CD8-positive, alpha-beta memory T cell (primary cell): ENCODE measurements at places on chromosomes 13 and 19. TPM values are rescaled to one million over a fixed set of nuclear protein-coding genes. Genes with fewer than 3 reads are reported as not detected.

WASF3 gene
- total RNA-seq: 0.20 TPM

DNA sequence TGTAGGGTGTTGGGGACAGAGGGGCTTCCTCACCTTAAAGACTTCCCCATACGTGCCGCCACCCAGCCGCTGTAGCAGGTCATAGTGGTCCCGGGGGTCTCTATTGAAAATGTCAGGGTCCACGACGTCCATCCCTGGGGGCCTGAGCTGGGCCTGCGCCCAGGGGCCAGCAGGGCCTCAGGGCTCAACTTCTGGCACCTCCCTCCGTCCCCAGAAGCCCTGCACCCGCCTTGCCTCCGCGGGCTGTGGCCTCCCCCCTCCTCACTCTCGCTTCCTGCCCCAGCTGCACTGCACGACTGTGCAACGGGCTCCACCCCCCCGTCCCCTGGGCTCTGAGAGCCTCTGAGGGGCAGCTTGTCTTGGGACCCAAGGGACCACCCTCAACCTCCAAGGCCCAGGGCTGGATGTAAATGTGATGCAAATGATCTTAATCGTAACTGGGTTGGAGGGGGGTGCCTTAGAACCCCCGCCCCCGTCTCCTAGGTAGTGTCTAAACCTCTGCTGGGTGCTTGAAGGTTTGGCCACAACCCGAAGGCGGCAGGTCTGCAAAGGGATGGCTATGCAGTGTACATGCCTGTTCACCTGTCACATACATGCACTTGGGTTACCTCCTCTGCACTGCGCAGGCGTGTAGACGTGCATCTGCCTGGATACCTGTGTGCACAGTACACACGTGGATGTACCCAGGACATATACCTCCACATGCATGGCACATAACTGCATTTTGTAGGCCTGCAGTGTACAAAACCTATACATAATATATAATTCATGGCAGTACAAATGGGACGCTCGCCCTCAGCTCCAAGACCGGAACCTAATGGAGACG, at the start of gene MAP4K1:
MAP4K1 (minus strand) TSS at position 190 of the 826 bp plus-strand sequence; CDS start at position 132, 58 bp downstream.
- peak within 1 kb of the TSS; percentile 85 for H3K27ac ChIP-seq
- H3K4me1 ChIP-seq: peaks cover 49% of the 10 kb centered on the region
- peaks cover 16% of the 10 kb centered on the region for H3K36me3 ChIP-seq
- no peaks in the 10 kb centered on the region for H3K27me3 ChIP-seq
- peak; percentile 80 for DNase-seq

DNA sequence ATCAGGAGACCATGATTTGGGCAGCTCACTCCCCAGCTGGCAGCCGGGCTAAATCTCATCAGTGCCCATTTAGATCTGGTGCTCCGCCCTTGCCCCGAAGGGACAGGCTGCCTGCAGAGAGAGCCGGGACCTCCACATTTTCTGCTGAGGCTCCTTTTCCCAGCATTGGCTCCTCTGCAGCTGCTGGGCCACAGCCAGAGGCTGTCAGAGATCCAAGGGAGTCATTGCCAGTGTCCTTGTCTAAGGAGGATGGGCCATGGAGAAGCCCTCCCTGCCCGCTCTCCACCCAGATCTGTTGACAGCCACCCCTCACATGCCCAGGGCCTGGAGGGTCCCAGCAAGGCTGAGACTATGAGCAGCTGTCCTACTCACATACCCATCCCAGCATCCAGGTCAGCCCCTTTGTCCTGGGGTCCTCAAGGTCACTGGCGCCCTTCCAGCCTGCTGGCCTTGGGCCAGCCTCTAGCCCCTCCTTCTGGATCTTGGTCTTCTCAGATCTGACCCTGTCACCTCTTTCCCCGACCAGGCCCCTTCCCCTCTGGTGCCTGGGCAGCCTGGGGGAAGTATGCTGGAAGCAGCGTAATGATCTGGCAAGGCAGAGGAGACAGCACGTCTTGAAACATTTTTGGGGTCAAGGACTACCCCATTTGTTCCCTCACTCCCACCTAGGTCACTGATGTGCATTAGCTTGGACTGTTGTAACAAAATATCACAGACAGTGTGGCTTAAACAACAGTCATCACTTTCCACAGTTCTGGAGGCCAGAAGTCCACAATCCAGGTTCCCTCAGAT, 7.9 kb downstream of the PIN1 start:
- no peak for DNase-seq
- no peak overlapping the region for H3K4me3 ChIP-seq
- peaks cover 14% of the 10 kb centered on the region for H3K4me1 ChIP-seq
- H3K36me3 ChIP-seq: peaks cover 64% of the 10 kb centered on the region
- H3K27ac ChIP-seq: no peak overlapping the region
- H3K27me3 ChIP-seq: no peaks in the 10 kb centered on the region

DNA sequence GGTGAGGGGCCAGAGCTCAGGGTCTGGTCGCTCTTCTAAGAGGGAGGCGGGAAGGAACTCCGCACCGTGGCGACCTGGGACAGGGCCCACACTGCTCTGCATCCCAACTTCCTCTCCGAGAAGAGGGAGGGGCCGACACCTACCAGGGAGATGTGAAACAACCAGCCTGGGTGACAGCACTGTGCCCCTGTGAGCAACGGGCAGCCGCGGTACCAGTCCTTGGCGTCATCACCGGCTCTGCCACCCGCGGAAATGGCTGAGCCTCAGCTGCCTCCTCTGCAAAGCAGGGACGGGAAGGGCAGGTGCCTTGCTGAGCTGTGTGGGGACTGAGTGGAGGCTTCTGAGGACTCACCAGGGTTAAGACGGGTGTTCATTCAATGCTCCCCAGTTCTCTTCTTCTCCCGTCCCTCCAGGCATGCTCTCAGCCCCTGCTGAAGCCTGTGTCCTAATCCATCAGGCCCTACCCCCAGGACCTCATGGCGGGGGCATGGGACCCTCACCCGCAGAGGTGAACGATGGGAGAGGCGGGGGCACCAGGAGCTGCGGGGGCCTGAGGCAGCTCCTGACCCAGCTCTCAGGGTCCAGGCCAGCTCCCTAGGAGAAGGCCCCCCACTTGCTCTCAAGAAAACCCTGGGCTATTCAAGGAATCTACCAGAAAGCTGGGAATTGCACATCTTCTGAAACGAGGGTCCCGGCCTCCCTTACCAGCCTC, 9.3 kb downstream of the ZNF787 start:
- H3K36me3 ChIP-seq: no peaks in the 10 kb centered on the region
- H3K4me1 ChIP-seq: peaks cover 17% of the 10 kb centered on the region
- DNase-seq: peak; percentile 36
- H3K27ac ChIP-seq: no peak overlapping the region

LSR gene
- 27.5 TPM for total RNA-seq

- H3K27ac ChIP-seq: no peak overlapping the region
- peaks cover 12% of the 10 kb centered on the region for H3K4me1 ChIP-seq
Observed at GRCh38 chr19:50053119-50053518, 27.3 kb downstream of the ZNF473 start.

ETV2 gene
- 1.2 TPM for total RNA-seq
